ENCODE measurements at places on chromosomes 2 and 18.

DNA sequence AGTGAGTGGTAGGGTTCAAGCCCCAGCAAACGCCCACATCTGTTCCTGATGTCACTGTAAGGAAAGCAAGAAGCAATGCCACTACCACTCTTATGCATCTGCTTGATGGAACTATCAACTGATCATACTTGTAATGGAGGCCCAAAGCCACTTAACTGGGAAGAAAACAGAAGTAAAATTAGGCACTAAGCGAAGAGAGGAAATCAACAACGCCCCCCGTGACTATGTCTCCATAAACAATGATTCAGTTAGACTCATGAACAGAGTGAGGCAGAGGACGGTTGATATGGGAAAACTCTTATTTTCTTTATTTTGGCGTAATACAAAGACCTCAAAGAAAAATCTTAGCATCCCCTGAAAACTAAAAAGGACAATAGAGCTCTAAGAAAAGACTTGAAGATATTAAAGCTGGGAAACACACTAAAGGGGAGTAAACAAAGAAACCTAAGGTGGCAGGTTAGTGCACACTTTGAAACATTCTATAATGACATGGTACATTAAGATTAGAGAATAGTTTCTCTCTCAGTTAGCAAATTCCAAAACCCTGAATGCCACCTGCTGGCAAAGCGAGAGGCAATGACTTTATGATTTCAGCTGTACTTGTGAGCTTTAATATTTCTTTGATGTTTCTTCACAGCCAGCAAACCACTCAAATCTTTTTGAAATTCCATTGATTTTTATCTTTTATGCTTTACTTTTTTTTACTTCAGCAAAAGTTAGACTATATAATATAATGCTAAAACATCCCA lies 86.5 kb downstream of the LRP2 start:
- DNase-seq = peak; percentile 21

DNA sequence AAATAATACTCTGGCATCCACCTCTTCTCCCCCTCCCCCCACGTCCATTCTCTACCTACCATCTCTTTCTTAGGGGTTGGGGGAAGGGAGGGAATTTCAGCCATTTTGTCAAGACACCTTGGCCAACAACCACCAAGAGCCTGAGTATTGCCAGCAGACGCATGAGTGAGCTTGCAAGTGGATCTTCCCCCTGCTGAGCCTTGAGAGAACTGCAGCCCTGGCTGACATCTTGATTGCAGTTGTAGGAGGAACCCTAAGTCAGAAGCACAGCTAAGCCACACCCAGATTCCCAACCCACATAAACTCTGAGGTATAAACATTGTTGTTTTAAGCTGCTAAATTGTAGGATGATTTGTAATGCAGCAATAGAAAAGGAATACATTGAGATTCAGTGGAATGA lies 165.6 kb downstream of the TMEFF2 start:
- peak; percentile 8 for DNase-seq

GRCh38 chr18:3814816-3815215 lies 364.8 kb downstream of the TGIF1 start:
- DNase-seq = no peak

- DNase-seq = no peak
Measured at GRCh38 chr2:7265286-7265685, 348.1 kb downstream of the RNF144A start.

DNA sequence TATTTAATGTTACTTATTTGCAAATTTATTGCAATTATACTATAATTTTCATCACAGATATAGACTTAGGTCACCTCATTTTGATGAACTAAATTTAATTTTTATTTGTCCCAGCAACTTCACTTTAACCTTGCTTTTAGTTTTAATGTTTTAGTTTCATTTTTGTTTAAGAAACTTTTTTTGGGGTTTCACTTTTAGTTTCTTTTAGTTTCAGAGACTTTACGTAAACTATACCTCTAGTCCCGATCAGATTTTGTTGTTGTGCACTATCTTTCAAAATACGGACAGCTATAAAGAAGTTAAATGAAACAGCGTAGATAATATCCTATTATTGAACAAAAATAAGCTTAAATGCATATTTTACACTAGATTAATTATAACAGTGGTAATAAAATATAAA lies 460.5 kb downstream of the ERBB4 start:
- DNase-seq = no peak

DNA sequence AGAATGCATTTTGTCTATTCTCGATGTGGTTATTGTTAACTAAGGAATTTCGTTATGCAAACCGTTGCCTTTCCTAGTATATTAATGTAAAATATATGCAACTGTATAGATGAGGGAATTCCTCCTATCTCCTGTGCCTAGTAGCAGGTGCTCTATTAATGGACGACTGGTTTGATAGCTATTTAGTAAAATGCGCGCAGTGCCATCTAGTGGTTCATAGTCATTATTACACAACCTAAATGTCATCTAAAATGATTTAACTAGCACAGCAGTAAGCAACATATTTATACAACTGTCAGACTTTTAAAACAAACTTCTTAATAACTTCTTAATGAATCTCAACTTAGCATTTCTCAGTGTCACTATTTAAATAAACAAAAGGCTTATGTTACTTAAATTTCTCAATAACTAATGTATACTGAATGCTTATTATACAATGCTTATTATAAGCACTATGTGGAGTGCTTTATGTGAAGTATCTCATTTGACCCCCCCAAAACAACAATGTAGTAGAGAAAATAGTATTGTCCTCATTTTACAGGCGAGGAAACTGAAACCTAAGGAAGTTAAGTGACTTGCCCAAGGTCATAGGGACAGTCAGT lies 77.9 kb downstream of the DTNA start:
- DNase-seq = peak; percentile 46

DNA sequence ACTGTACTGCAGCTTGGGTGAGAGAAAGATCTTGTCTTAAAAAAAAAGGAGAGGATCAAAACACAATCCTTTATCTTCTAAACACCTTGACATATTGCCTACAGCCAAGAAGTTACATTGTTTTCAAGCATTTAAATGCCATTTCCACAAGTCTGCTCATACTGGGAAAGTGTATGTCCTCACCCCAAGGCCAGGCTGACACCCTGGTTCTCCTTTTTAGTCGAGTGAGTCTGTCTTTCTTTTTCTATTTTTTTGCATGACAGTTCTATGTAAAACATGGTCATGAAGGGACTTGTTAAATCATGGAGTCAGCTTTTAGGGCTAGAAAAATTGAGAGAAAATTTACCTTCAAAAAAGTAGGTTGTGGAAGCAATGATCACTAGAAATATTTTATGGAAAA lies 233.3 kb downstream of the FAM210A start:
- no peak for DNase-seq

GRCh38 chr2:214934006-214934405 lies 124.5 kb upstream of the BARD1 start:
- DNase-seq = no peak

DNA sequence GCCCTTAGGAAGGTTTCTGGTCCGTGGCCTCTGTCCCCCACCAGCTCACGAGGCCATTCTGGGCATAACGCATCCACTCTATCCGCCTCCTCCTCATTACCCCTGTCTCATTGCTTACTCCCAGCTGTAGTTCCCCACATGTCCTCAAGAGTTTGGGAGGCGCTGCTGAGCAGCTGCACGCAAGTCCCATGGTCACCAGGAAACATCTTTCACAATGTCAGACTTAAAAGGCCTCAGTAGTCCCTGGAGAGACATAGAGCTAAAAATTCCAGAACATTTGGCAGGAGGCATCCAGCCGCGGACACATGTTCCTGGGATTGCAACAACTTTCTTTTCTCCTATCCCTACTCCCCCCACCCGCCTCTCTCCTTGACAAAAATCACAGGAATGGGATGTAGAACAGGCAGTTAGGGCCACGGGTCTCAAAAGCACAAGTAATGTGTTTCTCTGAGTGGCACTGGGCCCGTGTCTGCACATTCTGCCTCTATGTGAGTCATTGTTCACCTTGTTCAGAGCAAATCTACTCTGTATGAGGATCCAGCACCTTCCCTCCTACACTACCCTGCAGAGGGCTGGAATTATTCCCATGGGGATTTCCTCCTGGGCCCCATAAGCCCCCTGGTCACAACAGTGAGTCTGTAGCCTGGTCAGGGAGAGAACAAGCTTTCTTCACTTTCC lies 8.1 kb downstream of the LBH start:
- DNase-seq = peak; percentile 68

GRCh38 chr2:169892951-169893350 lies 65.7 kb downstream of the UBR3 start:
- no peak for DNase-seq

DNA sequence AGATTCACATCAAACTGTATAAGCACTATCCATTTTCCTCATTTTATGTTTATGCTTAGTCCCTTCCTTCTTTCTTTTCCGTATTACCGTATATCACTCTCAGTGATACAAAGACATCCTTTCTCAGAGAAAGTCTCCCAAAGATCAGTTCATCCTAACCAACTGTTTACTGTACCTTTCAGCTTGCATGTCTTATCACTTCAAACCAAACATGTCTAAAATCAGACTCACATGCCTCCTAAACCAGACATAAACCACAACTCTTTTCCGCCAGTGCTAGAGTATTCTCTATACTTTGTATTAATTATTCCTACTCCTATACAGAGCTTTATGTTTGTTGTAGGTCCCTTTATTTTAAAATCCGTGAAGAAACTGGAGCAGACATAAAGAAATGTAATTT lies 41.5 kb downstream of the KCMF1 start:
- no peak for DNase-seq

- DNase-seq = no peak
Measured at GRCh38 chr2:78132391-78133370, 610.5 kb upstream of the LRRTM4 start.

GRCh38 chr2:11071211-11071610 lies 84.1 kb upstream of the SLC66A3 start:
- no peak for DNase-seq

DNA sequence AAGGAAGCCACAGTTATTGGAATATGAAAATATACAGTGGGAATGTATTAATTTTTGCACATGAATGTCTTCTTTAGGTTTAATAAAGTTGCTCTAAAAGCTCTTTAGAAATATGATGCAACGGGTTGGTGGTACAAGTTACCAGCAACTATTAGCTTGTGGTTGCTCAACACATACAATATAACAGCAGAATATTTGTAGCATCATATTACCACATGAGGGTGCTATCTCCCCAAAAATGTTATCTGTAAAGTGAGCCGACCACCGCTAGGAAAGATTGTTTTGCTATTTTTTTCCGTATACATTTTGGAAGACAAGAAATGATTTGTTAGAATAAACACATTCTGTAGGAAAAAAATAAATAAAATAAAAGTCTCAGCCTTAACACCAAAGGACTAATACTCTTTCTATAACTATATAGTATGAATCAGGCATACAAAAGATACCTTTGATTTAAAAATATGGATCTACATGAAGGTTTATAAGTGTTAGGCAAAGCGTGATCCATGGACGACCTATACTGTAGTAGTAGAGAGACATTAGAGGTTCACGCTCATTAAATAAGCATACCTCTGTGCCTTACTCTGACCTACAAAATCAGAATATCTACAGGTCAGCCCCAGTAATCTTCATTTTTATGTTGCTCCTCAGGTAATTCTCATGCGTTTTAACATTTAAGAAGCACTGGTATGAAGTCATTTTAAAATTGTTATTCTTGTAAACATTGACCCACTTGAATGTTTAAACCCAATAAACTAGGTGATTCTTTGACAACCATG lies 1110.6 kb upstream of the ACVR2A start:
- peak; percentile 60 for DNase-seq

GRCh38 chr2:150125708-150126107 lies 361.8 kb downstream of the RND3 start:
- no peak for DNase-seq

GRCh38 chr2:9097239-9097638 lies 93.8 kb upstream of the MBOAT2 start:
- DNase-seq = no peak

- DNase-seq = no peak
Measured at GRCh38 chr2:232369126-232369951, 9.2 kb upstream of the ALPP start.

- DNase-seq = no peak
Measured at GRCh38 chr2:108320326-108320922, 31.7 kb downstream of the SULT1C2 start.

GRCh38 chr2:144215701-144216675 lies 303.9 kb downstream of the ZEB2 start:
- no peak for DNase-seq

- DNase-seq = no peak
Measured at GRCh38 chr2:236873636-236874035, 212.1 kb upstream of the COPS8 start.

DNA sequence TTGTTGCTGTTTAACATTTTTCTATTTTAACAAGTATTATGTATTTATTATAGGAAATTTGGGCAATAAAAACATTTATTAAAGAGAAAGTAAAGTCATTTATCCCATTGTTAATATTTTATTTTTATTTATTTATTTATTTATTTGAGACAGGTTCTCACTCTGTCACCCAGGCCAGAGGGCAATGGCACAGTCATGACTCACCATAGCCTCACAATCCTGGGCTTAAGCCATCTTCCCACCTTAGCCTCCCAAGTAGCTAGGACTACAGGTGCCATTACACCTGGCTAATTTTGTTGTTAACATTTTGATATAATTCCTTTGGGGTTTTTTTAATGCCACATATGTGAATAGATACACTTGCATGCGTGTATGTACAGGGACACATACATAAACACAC lies 165.9 kb upstream of the STON1 start:
- no peak for DNase-seq

DNA sequence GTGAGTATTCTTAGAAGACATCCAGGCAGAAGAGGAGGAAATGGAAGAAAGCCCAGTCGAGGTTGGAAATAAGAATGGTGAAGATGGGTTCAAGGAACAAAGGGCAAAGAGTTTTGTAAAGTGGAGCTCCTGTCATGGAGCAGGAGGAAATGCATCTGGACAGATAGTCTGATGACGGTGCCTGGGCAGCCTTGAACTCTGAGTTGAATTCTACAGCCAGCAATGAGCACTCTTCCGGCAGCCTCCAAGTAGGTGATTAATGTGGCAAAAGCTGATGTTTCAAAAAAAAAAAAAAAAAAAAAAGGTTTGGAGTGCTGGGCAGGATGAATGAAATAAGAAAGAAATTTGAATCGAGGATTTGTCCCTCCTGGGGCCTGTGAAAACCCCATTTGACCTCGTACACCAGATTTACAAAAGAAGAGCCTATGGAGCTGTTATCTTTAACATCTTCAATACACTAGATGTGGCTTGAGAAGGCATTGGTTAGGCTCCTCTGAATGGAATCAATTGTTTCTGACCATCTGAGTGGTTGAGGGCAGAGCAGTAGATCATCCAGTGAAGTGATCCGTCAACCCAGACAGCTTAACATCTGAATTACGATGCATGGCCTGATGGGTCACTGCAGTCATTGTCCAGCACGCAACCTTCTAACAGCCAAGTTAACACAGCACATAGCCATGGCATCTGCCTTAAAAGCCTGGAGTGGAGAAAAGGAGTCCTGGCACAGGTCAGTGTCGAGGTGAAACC lies 449.7 kb downstream of the TXNL1 start:
- no peak for DNase-seq

DNA sequence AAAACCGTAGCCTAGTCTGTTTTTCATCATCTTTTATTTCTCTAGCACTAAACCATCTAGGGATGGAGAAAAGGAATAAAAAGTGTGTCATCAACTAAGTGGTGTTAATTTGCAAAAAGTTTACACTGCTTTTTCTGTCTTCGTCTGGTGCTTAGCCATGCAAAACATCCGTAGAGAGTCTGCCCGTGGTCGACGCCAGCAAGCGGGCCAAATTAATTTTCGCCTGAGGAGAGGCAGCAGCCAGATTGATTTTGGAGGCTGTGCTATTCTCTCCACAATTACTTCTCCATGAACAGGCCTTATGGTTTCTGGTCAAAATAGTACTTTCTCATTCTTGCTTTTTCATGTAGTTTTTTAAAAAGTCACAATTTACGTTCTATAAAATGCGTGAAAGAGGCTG lies 46.3 kb downstream of the TNFRSF11A start:
- no peak for DNase-seq

GRCh38 chr2:49255409-49255971 lies 101.2 kb upstream of the FSHR start:
- no peak for DNase-seq
